ENCODE measurements at places on chromosomes 11 and 22.

GRCh38 chr22:30607939-30608338 is 965 bp downstream of the TCN2 start:
- DNase-seq: no peak

DNA sequence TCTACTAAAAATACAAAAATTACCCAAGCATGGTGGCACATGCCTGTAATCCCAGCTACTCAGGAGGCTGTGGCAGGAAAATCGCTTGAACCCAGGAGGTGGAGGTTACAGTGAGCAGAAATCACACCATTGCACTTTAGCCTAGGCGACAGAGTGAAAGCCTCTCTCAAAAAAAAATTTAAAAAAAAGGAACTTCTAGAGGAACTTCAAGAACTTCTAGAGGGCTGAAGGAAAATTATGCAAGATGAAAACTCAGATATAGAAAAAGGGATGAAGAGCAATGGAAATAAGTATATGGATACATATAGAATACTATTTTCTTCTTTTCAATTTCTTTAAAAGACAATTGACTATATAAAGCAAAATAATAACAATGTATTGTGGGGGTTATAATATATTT is 51.2 kb upstream of the PRR5 start:
- DNase-seq: no peak

DNA sequence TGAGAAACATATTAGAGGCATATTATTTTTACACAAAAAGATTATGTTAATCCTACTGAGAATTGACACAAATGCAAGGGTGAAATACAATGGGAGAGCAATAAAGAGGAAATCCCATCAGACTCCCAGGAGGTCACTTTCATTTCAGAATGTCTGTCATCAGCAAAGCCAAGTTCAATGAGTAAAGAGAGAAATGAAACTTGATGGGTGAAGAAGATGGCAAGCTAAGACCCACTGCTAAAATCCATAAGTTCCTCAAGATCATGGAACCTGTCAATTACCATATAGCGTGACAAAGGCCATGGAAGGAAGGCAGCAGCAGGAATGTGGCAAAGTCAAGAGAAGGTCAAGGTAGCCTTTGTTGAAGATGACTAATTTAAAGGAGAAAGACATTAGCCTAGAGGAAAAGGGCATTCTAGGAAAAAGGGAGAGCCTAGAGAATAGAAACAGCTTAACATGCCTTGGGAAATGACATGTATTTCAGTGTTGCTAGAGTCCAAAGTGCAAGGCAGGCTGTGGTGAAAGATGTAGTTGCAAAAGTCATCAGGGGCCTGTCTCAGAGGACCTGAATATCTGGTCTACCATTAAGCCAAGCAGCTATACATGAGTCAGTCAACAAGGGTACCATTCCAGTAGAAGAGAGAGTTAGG is 43.1 kb downstream of the FAM168A start:
- DNase-seq: no peak

- DNase-seq: no peak
These were observed 35.7 kb downstream of the DAGLA start for GRCh38 chr11:61715867-61716266.

DNA sequence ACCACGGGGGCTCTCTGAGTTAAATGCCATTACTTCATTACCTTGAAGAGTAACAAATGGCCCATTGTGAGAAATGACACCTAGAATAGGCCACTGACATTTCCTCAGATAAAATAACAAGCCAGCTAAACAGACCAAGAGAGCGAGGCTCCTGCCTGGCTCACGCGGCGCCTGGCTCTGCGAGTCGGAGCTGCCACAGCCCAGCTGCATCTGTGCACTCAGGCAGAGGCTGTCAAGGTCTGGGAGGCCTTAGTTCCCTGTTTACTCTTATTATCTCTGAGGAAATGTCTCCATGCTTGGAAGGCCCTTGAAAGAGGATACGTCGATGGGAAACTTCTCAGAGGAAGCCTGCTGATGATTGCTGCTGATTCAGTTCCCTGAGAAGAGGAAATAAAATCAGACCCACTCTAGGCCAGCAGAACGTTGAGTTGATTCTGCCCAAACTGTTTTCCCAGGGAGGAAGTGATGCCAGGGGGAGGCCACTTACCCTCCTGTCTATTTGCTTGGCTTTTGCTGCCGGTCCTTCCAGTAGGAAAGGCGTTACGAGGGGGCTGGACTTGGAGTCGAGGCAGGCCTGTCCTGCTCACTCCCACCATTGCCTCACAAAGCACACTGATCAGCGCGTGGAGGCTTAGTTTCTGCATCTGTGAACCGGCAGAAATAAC is 208.8 kb downstream of the TBC1D22A start:
- DNase-seq: no peak

DNA sequence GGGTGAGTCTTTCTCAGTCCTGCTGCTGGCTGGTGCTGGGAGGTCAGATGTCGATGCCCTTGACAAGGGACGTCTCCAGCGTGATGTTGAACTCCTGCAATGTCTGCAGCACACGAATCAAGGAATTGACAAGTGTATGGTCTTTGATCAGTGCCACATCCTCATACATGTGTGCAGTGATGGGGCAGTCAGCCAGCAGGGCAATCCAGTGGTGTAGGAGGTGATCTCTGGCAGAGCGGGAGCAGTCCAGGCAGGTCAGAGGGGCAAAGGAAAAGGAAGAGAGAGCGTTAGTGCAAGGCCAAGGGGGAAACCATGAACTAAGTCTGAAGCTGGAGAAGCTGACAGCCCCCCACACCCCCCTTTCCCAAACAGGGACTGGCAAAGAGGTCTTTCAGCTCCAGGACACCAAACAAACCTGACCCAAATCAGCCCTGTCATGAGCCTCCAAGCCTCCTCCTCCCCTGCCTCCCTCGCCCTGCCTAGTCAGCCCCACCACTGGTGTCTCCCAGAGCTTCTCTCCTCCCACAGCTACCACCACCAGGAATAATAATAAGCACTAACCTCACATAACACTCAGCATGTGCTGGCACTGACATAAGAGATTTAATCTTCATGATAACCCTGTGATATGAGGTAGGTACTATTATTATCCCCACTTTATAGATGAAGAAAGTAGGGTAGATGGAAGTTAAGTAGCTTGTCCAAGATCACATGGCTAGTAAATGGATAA is 48.4 kb upstream of the SCUBE2 start:
- DNase-seq: no peak

- DNase-seq: no peak
These were observed 545.8 kb downstream of the INSC start for GRCh38 chr11:15660496-15660895.

Measured in CD4-positive, alpha-beta T cell (primary cell).